ENCODE measurements at places on chromosomes 16 and 17. TPM values are rescaled to one million over a fixed set of nuclear protein-coding genes. Genes with fewer than 3 reads are reported as not detected.

The SGSH gene
- total RNA-seq = 16.5 TPM

The RHOT2 gene
- 33.7 TPM for total RNA-seq

The TBC1D3C gene
- total RNA-seq = not detected

The MFAP4 gene
- total RNA-seq = 11.0 TPM

The CCL3 gene
- not detected for total RNA-seq
